Upper lobe of right lung (tissue), 1 donor: ENCODE measurements at places on chromosomes 5 and 9.

DNA sequence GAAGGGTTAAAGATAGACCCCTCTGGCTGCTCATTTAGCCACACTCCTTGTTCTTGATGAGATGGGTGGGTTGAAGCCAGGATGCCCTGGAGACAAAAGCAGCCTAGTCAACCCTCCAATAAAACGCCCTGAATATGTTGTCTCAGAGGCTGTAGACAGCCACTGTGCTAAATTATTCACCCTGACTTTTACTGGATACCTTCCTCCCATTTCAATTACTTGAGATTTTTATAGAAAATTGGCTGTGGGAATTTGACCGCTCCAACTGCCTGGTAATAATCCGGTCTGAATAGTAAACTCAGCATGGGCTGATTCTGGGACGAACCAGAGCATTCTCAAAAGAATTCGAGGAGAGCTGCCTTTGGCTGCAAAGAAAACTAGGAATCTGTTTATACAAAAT, 104.2 kb downstream of the SNX18 start:
- no peak for DNase-seq

GRCh38 chr5:151684690-151685361, 1.9 kb downstream of the SPARC start:
- DNase-seq = no peak

- DNase-seq = no peak
Measured at GRCh38 chr9:33293782-33294181, 3.5 kb downstream of the NFX1 start.

- DNase-seq = no peak
Measured at GRCh38 chr5:54450542-54450941, 5.0 kb upstream of the HSPB3 start.

GRCh38 chr5:65482736-65483545, 1.2 kb upstream of the ADAMTS6 start:
- DNase-seq = no peak

GRCh38 chr5:158780656-158781237, 319.0 kb downstream of the EBF1 start:
- no peak for DNase-seq

GRCh38 chr5:111680737-111681413, 76.1 kb downstream of the NREP start:
- no peak for DNase-seq
